ENCODE measurements at places on chromosomes 3 and 15.

DNA sequence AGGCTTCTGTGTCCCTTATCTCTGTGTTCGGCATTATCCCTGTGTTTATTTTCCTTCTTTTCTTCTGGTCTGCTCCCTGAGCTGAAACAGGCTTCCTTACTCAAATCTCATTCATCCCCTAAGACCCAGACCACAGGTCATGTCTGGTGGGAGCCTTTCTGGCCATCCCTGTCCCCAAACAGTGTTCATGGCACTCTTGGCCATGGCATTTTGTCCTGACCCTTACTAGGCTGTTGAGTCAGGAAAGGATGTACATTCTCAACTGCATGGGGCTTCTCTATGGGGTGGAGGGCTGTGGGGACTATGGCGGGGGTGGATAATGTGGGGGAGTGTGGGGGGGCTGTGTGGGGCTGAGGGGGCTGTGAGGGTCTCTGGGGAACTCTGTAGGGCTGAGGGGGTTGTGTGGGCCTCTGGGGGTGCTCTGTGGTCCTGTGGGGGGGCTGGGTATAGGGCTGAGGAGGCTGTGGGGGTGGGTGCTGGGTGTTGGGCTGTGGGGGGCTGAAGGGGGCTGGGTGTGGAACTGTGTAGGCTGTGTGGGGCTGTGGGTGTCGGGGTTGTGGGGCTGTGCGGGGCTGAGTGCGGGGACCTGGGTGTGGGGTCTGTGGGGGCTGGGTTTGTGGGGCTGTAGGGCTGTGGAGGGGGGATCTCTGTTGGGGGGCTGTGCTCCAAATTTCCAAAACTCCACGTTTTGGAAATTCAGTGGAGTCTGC, 64.3 kb downstream of the KLF13 start:
- no peak for DNase-seq

DNA sequence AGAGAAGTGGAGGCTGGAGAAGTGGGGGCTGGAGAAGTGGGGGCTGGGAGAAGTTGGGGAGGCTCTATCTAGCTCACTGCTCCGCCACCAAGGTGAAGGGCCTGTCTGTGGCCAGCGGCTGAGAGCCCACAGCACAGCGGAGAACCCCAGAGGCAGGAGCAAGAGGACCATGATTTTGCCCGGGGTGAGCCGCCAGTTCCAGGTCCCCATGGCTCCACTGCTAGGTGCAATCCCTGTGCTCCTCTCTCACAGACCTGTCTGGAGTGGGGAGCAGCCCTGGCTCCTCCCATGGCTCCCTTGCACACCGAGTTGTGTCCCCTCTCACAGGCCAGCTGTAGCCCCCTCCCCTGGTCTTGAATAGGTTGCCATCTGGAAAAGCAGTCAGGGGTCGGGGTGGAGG, 4.7 kb upstream of the NRROS start:
- no peak for DNase-seq

GRCh38 chr15:82871358-82871757, 61.9 kb downstream of the WHAMM start:
- no peak for DNase-seq

- no peak for DNase-seq
These were observed 986.5 kb downstream of the TUSC7 start for GRCh38 chr3:117695871-117696645.

- no peak for DNase-seq
These were observed 61.6 kb upstream of the MAP4 start for GRCh38 chr3:48077815-48078214.

GRCh38 chr3:166799-167198, 29.8 kb upstream of the CHL1 start:
- DNase-seq = no peak

- DNase-seq = no peak
These were observed 2.9 kb downstream of the TNFSF10 start for GRCh38 chr3:172520301-172520831.

GRCh38 chr15:27342991-27343390, 372.0 kb downstream of the GABRG3 start:
- no peak for DNase-seq

- DNase-seq = no peak
These were observed 389.0 kb upstream of the C2CD4B start for GRCh38 chr15:62553911-62554563.

- DNase-seq = no peak
These were observed 345.2 kb upstream of the TPRG1 start for GRCh38 chr3:188826574-188826973.

DNA sequence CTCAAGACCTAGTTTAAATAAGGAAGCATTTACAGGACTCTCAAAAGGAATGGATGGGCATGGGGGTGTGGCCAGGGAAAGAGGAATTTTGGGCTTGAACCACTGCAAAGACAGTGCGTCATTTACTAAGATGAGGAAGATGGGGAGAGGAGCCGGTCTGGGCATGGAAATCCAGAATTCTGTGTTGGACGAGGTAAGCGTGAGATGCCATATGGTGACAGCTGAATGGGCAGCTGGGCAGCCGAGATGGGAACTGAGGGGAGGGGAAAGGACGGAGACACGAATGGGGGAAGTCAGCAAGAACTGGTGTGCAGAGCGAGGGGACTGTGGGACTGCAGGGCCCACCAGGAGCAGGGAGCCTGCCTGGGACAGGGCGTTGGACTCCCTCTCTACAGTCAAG, 24.2 kb downstream of the TMEM44 start:
- no peak for DNase-seq

DNA sequence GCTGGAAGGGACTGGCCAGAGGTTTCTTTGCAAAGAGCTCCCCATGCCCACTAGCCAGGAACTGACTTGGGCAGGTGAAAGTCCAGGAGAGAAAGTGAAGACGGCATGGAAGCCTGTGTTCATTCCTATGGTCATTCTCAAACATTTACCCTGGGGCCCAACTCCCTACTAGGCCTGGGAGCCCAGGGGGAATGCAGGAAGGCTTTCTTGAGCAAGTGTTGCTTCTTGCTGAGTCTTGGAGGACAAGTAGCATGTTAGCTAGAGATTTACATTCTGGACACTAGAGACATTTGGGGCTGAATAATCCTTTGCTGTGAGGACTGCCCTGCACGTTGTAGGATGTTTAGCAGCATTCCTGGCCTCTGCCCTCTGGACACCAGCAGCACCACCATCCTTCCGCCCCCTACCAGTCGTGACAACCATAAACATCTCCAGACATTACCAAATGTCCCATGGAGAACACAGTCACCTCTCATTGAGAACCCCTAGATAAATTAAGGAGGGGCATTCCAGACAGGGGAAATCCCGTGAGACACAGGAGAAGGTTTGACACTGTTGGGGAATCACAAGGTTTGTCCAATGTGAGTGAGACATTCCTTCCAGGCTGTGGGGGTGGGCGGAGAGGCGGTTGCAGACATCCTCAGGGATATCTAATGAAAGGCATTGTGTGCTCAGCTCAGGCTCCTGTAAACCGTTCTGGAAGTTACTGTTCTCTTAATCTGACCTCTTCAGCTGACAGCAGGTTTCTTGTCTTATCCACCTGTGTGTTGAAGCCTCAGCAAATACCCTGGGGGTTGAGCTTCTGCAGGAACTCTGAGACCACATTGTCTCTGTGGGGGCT, 236.2 kb downstream of the TLE3 start:
- DNase-seq = no peak

DNA sequence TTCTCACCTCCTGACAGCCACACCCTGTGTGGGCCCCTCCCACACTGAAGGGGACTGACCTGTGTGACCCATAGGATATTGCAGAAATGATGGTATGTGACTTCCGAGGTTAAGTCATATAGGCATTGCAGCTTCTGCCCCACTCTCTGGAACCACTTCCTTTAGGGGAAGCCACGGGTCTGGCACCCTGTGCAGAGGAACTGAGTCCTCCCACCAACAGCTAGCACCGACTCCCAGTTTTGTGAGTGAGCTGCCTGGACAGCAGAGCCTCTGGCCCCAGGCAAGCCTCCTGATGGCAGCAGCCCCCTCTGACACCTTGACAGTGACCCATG, 24.6 kb upstream of the SLC6A6 start:
- DNase-seq = no peak

GRCh38 chr15:32700501-32701150, 17.2 kb upstream of the GREM1 start:
- no peak for DNase-seq

GRCh38 chr15:45100884-45101625, 12.9 kb downstream of the DUOX2 start:
- DNase-seq = no peak

DNA sequence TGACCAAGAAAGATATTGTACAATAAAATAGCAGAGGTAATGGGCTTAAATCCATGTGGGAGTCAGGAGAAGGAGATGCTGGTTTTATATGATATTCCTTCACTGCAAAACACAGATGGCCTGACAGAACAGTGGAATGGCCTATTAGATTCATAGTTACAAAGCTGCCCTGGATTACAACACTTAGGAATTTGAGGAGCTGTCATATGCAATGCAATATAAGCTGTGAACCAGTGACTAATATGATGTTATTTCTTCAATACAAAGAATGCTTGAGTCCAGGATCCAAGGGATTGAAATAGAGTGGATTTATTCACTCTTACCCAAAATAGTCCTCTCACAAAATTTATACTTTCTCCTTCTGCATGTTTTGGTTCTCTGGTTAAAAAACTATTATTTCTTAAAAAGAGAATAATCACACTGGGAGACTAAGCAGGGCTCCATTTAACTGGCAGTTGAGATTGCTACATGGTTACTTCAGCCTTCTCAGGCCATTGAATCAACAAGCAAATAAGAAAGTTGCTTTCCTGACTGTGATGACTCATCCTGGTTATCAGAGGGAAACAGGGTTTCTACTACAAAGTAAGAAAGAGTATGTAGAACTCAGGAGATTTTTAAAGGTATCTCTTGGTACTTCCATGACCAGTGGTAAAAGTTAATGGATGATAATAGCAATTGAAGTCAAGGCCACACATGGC, 79.8 kb upstream of the ZPLD1 start:
- DNase-seq = no peak

DNA sequence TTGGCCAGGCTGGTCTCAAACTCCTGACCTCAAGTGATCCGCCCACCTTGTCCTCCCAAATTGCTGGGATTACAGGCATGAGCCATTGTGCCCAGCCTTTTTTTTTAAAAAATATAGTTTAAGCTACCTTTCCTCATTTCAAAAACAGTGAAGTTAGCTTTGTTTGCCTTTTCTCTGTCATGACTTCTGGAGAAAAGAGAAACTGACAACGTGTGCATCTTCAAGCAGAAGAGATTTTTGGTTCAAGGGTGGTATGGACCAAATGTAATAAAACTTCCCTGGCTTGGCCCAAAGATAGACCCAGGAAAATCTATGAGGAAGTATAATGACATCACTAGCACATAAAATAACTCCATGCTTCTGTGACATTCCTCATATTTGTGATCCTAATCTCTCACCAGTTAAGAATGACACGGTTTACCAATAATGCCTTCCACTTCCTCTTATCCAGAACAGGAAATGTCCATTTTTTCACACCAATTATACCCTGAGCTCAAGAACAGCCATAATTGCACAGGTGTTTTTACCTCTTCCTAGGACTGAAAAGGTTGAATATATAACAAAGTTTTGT, 781.2 kb upstream of the NR2F2 start:
- no peak for DNase-seq

DNA sequence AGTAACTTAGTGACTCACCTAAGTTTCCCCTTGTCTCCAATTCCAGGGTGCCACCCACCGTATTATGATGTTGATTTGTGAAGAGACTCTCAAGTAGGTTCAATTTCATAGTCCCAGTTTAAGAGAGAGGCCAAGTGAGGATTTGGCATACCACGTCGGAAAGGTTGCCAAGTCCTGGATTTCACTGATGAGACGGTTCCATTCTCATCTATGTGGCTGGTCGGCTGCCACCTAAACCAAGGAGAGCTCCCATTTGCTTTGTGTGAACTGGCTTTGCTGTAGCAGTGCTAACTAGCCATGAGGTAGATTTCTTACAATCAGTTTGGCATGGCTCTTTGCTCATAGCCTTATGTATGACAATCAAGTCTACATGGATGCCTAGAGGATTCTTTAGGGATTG, 653.6 kb downstream of the NLGN1 start:
- no peak for DNase-seq

- no peak for DNase-seq
These were observed 8.5 kb downstream of the EOMES start for GRCh38 chr3:27713435-27714145.

Data from T-helper 17 cell (primary cell).